ENCODE measurements at places on chromosomes 11 and 22.
A peak's percentile ranks its signal among the peaks of the same experiment; 100 is the strongest.

DNA sequence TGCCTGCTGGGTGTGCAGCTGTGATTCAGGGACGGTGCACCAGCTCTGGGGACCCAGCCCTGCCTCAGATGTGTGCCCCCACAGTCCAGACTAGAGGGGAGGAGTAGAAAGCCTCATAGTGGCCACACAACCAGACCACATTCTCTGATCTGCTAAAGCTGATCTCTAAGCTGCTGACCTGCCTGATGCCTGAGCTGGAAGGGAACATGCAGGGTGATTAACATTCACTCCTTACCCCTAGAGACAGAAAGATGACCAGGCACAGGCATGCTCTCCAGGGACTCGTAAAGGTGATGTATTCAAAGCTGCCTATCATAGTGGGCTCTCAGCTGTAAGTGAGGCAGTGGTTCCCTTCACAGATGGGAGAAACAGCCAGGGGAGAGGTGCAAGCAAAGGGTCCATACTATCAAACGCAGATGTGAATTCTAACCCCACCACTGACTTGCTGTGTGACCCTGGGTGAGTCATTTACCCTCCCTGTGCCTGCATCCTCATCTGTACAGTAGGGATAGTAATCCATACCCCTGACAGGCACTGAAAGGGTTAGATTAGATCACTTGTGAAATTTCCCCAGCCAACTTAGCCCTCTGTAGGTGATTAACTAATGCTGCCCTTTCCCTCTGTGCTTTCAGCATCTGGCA is 29.0 kb upstream of the LRRC32 start:
- no peak for DNase-seq

DNA sequence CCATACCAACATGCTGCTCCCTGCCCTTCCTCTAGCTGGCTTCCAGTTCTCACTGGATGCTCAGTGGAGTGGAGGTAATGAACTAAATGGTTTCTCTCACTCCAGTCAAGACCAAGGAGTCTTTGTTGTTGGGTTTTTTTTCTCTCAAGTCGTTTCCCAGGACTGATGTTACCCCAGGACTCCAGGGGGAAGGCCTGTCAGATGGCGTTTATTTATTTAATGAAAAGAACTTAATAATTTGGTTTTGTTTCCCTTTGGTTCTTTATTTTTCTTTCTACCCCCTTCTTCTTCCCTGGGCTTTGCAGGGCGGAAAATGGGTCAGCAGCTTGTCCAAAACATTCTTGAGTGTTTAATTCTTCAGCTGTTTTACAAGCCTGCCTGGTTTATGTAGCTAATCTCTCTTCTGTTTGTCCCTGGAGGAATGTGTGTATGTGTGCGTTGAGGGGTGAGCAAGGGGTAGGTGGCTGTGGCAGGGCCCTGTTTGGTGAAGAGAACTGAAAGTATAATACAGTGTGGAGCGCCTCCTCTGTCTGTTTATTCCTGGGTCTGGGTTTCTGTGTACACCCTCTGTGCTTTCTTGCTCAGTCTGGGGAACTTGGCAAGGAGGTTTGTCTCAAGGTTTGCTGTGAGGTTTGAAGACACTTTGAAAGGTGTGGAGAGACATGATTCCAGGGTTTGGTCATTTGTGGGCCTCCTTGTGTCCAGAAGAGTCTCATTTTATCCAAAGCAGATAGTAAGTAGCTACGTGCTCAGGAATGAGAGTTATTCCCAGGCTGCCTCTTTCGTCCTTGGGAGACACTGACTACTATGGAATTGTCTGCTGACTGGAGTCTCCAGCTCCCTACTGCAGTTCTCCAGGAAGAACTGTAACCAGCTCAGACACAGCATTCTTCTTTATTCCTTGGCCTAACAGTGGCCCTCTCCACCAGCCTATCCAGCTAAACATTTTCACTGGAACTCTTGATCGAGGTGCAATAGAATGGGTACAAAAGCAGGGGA is 175.5 kb downstream of the ADAMTS15 start:
- DNase-seq = no peak

GRCh38 chr11:72224564-72225410 is at the start of gene INPPL1:
INPPL1 (plus strand) TSS chr11:72224767; CDS start chr11:72224985, 218 bp downstream.
- DNase-seq = peak; percentile 22

DNA sequence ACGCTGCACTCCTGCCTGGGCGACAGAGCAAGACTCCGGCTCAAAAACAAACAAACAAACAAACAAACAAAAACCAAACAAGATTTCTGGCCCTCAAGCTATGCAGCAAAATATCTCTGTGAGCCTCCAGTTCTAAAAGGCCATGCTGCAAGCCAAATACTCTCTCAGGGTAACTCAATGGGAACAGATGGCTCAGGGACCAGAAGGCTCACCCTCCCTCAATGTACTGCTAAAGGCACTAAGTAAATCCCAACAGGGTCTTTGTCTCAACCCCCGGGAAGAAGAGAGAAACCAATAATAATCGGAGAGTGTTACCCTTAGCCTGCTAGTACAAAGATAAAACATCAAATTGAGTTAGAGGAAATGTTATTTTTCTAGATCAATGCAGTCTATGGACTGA is 119.7 kb upstream of the ZC3H12C start:
- DNase-seq = no peak

- no peak for DNase-seq
Measured at GRCh38 chr11:15835788-15836411, 520.4 kb downstream of the SOX6 start.

- no peak for DNase-seq
Measured at GRCh38 chr11:117715801-117716200, 81.2 kb downstream of the DSCAML1 start.

DNA sequence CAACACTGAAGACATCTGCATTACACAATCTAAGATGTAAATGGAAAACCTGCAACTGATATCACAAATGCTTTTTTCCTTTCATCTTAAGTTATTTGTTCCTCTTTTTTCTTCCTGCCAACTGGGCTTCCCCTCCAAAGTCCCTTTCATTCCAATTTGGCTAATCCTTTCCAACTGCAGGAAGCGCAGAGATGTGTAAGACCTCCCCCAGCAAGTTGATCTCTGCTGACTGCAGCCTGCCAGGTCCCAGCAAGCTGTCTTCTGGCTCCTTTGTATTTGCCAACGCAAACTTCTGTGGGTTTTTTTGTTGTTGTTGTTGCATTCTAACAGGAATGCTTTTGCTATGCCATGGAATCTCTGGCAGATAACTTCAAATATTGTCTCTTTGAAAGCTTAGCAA is 38.5 kb upstream of the LRRC4C start:
- DNase-seq = no peak

DNA sequence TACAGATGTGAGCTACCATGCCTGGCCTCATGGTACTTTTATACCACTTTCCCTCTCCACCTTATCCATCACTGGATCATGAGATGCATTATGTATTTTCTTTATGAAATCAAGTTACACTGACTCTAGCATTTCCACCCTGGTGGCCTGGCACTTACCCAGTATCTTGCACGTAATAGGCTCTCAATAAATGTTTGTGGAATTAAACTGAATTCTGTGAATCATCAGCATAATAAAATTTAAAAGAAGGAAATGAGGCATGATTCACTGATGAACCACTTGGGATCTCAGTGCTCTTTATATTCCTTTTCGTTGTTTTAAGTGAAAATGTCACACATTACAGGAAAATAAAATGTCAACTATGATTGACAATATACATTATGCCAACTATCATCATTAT is 25.1 kb downstream of the ADM start:
- DNase-seq = no peak

GRCh38 chr11:34182921-34183685 is 77.7 kb downstream of the NAT10 start:
- no peak for DNase-seq

DNA sequence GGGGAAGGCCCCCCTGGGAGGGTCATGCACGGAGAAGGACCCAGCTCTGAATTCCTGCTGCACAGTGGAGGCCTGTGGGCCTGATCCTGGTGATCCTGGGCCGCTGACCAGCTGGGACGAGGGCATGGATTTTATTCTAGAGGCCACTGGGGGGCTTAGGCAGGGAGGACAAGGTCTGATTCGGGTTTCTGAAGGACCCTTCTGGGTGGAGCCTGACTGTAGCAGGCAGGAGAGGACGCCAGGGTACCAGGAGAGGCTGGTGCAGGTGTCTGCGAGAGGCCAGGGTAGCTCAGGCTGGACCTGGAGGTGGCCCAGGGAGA is 31.3 kb downstream of the MPPED1 start:
- DNase-seq = no peak

- DNase-seq = no peak
Measured at GRCh38 chr11:129852125-129852740, 36.6 kb downstream of the TMEM45B start.

- no peak for DNase-seq
Measured at GRCh38 chr22:44363980-44364750, 51.4 kb upstream of the SHISAL1 start.

GRCh38 chr11:61718621-61719302 is 33.7 kb upstream of the MYRF start:
- no peak for DNase-seq

DNA sequence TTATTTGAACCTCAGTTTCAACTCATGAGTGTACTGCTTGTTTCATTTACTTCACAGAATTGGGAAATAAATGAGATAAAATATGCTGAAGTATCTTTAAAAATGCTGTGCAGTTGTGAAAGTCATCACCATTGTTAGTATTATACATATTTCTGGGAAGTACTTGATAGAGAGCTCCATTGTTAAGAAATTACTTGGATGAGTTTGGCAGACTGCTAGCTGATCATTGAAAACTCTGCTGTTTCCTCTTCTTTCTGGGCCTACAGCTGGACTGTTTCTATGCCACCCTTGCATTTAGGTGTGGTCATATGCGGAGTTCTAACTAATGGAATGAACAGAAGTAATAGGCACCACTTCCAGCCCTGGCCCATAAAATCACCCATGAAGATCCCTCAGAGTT is 10.0 kb downstream of the SIK2 start:
- no peak for DNase-seq

DNA sequence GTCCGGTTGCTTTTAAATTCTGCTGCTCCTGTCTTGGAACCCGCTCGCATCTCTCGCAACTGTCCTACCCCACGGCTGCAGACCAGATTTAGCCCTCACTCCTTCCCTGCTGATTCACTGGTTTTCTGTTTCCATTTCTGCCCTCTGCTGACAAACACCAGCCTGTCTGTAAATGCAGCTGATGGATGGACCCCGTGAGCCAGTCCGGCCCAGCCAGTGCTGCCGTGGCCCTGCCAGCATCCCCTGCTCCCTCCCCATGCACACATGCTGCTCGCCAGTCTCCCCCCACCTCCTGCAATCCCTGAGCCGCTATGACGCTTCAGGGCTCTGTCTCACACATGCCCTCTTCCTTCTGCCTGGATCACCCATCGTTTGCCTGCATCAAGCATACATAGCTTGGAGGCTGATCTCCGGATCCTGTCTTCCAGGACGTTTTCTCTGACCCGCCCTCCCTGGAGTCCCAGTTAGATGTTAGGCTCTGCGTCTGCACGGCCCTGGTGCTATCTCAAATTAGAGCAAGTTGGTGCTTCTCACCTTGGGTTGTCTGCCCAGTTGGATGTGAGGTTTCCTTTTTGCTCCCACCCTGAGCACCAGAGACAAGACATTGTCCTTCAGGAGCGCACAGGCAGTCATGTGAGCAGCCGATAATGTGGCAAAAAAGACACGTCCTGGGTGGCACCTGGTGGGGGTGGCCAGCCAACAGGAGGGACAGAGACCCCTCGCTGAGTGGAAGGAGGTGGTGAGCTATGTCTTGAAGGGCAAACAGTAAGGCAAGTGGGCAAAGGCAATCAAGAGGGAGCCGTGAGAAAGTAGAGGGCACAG is 4.3 kb upstream of the ACR start:
- DNase-seq = no peak

DNA sequence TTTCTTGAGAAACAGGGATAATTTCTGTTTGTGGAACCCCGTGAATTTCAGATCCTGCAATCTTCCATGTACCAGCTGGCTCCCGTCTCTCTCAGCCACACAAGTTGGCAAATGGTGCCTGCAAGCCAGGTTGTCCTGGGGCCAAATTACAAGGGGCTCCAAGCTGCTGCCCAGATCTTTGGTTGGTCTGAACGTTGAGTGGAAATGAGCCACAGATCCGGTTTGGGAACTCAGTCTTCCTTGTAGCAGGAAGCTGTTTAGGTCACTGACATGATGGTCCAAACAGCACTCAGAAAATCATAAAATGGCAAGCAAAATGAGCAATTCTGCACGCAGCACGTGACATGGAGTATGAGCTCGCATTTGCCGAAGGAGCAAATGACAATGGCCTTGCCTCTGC is 1496.4 kb downstream of the TBC1D22A start:
- DNase-seq = no peak

DNA sequence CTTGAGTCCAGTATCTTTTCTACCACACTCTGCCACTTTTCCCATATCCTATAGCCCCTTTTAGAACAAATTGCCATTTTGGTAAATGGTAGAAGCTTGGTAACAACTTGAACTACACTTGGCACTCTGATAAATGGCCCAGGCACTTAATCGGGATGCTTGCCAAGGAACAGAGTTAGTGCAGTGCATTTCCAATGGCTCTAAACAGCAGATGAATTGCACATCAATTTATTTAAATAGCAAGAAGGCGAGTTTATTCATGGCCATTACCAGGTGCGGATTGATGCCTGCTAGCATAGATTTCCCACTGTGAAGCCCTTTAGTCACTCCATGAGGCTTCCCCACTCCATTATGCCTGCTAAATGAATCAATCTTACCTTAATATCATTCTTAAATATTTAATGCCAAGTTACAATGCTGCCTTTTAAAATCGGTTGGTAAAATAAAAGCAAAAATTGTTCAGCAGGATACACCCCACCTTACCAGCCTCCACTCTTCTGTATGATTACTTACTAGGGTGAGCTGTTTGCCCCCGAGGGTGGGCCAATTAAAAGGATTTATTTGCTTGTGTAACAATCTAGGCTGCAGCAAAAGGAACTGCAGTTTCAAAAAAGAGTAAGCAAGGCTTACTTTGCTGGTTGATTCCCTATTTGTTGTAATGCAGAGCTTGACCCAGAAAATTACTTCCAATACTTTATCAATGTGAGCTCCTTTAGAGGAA is 136.0 kb upstream of the ARHGAP42 start:
- DNase-seq = no peak

DNA sequence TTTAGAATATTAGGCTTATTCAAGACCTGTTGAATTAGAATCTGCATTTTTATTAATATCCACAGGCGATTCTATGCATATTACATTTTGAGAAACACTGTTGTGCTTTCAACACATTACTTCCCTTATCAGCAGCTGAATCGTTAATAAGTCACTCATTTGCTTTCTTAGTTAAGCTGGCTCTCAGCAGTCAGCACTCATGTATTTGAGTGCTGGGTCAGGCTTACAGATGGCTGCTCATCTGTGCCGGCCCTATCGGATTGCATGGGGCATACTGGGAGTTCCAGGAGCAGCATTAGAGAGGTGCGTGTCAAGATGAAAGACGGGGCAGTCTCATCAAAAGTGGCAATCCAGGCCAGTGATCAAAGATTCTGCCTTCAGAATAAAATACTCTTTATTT is 10.8 kb upstream of the OR51L1 start:
- DNase-seq = no peak

GRCh38 chr11:61670626-61671025 is 9.6 kb upstream of the DAGLA start:
- DNase-seq = no peak

GRCh38 chr22:18059094-18059417 is 18.7 kb upstream of the PEX26 start:
- no peak for DNase-seq

DNA sequence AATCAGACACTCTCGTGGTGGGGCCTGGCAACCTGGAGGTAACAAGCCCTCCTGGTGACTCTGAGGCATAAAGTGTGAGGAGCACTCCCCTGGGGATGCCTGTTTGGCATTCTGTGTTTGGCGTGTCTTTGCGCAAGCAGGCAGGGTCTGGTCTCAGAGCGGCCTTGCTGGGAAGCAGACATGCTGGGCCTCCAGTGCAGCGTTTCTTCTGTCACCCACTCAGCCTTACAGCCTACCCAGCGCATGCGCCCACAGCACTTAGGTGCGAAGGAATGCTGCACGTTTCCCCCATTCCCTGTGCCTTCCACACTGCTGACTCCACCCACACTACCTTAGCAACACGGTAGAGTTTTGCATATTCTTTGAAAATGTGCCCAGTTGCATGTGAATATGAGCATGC is 7.4 kb upstream of the CXCR5 start:
- DNase-seq = peak; percentile 56

Data from CD4-positive, alpha-beta T cell treated with Interleukin-15 for 4 hours (primary cell).